NCI-H1105 treated with DMSO at 0.1 percent for 48 hours (cell line): ENCODE measurements at places on chromosomes 16 and 17.

DNA sequence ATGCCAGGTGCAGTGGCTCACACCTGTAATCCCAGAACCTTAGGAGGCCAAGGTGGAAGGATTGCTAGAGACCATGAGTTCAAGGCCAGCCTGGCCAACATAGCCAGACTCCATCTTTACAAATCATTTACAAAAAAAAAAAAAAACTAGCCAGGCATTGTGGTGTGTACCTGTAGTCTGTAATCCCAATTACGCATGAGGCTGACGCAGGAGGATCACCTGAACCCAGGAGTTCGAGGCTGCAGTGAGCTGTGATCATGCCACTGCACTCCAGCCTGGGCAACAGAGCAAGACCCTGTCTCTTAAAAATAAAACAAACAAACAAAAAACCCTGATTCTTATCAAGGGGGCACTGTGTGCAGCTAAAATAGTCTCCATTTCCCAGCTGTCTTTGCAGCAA, 16.8 kb upstream of the HAP1 start:
- no peak for DNase-seq

DNA sequence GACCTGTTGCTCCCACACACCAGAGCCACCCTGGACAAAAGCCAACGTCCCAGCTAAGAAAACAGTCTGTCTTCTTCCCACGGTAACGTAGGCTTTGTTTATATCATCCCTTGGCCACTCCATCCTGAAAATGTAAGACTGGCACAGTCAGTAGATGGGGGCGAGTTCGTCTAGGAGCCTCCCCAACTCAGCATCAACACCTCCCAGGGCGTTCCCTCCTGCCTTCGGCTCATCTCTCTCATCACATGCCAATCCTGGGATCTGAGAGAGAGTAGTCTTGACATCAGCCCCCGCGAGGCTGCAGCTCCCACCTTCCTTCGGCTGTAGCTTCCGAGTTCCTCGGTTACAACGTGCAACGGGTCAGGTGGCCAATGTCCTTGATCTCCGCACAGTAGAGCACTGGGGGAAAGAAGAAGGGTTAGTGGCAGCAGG, 894 bp downstream of the RNF227 start:
- no peak for DNase-seq

DNA sequence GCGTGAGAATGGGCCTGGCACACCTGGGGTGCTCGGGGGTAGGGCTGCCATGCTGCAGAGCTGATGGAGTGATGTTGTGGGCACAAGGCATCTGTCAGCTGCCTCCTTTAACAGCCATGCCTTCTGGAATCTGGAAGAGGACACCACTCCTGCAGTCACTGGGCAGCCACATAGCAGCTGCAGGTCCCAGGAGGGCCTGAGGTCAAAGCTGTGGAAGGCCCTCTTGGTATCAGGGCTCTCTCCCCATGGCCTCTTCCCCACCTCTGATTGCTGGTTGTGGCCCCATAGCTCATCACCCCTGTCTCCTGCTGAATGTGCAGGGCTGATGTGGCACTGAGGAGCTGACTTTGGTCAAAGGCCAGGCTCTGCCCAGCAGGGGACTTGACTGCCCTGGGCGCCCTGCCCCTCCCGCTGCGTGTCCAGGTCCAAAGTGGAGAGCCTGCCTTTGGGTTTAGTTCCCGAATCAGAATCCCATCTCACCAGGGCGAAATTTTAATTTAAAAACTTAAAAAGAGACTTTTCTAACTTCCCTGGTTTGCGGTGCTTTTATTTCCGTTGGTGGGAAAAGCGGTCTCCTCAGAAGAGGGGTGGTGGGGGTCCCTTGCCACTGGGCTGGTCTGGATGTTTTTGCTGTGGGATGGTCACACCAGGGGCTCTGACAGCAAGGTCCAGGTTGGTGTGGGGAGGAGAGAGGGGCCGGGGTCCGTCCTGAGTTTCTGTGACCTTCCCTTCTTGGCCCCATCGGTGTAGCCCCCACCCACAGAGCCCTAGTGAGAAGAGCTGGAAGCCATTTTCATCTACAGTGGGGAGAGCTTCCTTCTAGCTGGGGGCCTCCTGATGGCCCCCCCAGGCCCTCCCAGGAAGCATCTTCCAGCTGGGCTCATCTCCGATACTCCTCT, 5.9 kb downstream of the UBALD2 start:
- DNase-seq: no peak

DNA sequence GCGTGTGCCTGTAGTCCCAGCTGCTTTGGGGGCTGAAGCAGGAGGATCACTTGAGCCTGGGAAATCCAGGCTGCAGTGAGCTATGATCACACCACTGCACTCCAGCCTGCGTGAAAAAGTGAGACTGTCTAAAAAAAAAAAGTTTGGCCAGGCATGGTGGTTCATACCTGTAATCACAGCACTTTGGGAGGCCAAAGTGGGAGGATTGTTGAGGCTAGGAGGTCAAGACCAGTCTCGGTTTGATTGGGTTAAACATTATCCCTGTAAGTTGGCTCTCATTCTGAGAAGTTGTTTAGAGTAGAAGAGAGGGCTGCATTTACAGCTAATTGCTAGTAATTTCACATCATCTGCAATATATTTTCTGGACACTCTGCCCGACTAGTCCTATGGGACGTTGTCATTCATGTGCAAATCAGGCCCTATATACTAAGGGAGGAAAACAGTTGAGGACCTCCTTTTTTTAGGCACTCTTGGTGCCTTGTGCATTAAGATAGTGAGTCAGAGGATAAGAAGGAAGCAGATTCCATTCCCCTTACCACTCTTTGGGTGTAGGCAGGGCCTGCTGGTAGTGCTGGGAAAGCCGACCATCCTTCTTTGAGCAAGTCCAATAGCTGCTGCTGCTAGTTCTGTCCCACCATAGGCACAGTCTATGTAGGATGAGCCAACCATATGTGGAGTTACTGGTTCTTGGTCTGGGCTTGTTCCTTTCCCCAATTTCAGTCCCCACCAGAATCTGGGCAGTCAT, 18.7 kb downstream of the HMOX2 start:
- no peak for DNase-seq

GRCh38 chr17:72162569-72162968, 41.7 kb downstream of the SOX9 start:
- DNase-seq: no peak

DNA sequence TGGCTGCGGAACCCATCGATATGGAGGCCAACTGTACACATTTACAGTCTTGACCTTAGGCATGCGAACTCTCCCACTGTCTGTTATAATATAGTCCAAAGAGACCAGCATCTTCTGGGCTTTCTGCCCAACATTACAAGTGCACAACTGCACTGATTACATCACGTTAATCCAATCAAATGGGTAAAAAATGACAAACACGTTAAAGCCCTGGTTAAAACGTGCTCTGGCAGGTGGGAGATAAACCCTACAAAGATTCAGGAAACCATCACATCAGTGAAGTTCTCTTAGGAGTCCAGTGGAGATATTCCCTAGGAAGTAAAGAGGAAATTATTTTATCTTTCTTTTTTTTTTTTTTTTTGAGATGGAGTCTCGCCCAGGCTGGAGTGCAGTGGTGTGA, 23.7 kb upstream of the XYLT2 start:
- DNase-seq: no peak

- DNase-seq: no peak
Measured at GRCh38 chr17:56230660-56231059, 77.4 kb downstream of the ANKFN1 start.
